ENCODE measurements at places on chromosomes 3 and 15.

- no peak for DNase-seq
Observed at GRCh38 chr3:195208183-195208582, 62.8 kb downstream of the XXYLT1 start.

DNA sequence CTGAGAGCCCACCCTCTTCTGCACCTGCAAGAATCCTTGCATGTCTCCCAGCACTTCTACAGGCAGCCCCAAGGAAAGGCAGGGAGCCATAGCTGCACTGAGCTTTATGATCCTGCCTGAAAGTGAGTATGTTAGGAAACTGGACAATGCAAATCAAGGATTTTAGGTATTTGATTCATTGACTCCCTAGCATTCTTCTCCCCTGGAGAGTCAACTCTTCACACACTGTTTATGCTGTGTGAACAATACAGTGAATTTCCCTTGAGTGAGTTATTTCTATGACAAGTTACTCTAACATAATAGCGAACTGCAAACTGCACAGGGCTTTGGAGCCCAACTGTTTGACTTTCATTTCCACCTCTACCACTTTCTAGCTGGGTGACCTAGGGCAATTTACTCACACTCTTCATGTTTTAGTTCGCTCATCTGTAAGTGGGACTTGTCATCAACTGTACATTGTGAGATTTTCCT lies 96.0 kb upstream of the PHLDB2 start:
- no peak for DNase-seq

DNA sequence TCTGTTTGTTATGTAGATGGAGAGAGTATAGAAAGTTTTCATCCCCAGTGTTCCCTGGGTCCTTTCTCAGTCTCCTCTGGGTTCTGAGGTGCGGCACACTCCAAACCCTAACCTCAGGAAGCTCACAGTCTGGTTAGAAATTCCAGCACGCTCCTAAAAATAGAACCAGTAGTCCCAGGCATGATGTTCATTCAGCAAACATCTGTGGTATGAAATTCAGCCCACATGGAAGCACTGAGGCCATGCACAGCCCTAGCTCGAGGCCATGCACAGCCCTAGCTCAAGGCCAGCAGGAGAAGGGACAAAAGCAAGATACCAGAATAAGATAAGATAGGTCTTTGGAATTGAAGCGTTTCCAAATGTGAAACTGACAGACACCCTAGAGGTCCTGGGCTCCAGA lies 82.3 kb upstream of the OXTR start:
- peak; percentile 95 for DNase-seq

DNA sequence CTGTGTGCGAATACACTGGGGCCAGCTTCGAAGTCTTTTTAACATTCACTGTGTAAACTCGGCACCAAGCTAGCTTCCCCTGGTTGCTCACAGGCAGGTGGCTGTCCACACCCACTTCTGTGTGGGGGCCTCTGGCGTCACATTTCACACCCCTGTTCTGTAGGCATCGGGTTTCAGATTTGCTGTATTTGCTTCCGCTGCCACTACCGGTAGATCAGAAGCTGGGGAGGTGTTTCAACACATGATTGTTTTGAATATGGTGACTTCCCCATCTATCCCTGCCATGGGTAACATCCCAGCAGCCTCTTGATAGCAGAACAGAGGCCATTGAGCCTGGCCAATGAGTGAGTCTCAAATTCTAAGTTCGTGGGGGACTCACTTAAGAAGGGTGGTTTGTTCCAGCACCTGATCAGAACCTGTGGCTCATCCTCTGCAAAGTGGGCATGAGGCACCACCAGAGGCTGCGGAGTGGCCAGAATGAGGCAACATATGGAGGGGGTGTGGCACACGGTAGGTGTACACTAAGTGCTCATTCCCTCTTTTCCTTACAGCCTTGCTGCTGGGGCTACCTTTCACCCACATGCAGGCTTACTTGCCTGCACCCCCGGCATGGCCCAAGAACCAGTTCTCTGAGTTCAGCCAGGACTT lies 61.5 kb downstream of the IQSEC1 start:
- no peak for DNase-seq

GRCh38 chr3:14376348-14377043 lies 25.9 kb upstream of the SLC6A6 start:
- no peak for DNase-seq

GRCh38 chr3:58621086-58621830 lies 44.1 kb upstream of the FAM107A start:
- DNase-seq: no peak

DNA sequence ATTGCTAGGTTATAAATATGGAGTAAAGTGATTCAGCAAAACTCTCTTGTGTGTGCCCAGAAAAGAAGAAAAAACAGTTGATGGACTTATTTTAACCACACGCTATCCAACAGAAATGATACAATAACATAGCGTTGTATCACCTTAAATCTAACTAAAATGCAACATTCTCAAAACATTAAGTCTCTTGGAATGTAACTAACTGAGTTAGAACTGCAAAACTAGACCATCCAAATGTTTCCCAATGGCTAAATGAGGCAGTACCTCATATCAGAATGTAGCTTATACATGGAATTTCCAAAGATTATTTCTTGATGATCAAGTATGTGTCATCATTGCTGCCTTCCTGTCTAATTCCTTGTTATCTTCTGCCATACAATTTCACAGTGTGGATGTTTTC lies 187.9 kb downstream of the CNTN3 start:
- DNase-seq: peak; percentile 70

DNA sequence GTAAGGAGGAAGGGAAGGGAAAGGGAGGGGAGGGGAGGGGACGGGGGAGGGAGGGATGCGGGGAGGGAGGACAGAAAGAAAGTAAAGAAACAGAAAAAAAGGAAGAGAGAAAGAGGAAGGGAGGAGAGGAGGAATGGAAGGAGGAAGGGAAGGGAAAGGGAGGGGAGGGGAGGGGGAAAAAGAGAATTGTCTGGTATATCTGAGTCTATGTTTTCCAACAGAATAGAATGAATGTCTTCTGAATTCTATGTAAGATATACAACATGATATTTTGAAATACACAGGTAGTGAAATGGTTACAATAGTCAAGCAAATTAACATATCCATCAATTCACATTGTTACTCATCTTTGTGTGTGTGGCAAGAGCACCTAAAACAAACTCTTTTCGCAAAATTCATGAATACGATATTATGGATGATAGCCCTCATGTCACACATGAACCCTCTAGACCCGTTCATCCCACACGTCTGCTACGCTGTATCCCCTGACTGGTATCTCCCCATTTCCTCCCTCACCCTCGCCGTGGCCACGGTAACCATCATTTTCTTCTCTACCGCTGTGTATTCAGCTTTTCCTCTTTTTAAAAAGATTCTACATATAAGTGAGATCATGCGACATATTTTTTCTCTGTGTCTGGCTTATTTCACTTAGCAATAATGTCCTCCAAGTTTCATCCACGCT lies 168.9 kb downstream of the XXYLT1 start:
- DNase-seq: no peak

DNA sequence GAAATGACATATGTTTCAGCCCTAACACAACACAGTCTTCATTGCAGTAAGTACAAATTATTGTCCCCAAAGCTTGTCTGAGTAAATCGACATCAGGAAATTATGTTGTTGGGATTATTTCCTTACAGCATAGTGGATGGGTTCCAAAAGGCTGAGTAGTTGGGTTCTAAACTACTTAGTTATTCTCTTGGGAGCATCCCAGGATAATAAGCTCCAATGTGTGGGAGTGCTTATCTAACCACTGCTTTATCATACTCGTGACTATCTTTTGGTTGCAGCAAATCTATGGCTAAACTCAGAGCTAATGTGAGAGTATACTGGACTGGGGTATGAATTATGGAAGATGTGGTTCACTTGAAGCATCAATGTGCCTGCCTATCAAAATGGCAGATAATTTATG lies 128.5 kb downstream of the RBMS3 start:
- peak; percentile 52 for DNase-seq

- DNase-seq: no peak
Observed at GRCh38 chr3:13176445-13176844, 103.2 kb upstream of the IQSEC1 start.

DNA sequence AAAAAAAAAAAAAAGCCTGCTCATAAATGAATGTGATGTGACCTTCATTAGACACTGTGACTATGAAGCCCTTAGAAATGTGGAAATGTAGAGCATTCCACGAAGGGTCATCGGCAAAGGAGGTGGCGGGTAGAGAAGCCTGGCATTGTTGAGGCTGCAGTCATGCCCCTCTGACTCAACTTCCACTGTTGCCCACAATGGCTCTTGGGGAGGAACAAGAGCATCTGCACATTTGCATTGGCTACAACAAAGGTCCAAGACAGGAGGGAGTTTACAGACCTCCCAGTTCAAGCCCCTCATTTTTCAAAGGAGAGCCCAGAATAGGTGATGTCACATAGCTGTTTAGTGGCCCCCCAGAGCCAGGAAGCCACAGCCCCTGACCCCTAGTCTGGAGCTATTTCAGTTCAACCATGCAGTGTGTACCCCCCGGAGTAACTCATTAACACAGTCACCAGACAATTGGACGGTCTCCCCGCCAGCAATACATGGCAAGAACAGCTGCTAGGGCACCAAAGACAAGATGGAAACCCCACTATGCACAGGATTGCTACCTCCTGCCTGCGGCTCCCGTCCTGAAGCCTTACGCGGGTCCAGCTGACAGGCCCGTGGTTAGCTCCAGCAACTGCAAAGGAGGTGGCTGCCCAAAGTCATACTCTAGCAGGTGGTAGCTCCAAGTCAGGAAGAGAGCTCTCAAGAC lies 56.2 kb downstream of the SH3BP5 start:
- peak; percentile 38 for DNase-seq

DNA sequence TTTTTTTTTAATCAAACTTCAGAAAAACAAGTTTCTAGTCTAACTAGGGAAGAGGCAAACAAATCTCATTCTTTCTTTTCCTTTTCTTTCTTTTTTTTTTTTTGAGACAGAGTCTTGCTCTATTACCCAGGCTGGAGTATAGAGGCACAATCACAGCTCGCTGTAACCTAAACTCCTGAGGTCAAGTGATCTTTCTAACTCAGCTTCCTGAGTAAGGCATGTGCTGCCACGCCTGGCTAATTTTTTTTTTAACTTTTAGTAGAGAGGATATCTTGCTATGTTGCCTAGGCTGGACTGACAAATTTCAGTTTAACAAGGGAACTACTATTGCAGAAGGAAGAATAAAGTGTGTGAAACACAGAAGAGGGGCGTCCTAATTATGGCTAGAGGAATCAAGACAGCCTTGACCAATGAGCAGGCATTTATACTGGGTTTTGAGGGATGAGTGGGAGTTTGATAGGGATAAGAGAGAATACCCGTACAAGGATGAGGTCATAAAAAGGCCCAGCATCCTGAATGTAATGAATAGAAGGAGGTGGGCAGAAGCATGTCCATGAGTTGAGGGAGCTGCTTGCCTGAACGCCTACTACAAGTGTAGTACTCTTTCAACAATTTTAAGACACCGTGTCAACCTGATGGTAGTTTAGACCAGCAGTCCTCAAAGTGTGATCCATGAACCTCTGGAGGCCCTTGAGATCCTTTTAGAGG lies 6.7 kb upstream of the ZFAND6 start:
- no peak for DNase-seq

- peak; percentile 63 for DNase-seq
Observed at GRCh38 chr15:57505056-57505715, 86.5 kb upstream of the MYZAP start.

DNA sequence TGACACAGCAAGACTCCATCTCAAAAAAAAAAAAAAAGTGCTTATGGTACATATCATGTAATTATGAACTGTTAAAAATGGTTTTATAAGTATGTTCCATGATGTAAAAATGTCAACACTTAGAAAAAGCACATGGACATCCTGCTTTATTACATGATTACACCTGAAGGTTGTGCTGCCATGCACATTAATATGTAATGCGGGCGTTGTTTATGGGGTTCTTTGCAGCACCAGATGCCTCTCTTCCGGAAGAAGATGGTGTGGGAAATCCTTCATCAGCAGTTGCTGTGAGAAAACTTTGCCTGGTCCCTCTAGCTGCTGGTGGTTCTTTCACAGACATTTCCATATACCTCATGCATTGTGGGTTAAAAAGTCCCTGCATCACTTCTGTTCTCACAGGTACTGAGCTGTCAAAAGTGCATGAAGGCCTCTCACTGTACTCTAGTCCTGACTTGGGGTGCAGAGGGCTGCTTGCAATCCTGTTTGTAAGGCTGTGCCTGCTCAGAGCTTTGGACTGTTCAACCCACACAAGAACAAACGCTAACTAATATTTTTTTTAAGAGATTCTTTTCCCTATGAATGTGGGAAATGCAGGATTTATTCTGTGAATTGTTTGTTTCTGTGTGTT lies 43.6 kb downstream of the SENP2 start:
- no peak for DNase-seq

DNA sequence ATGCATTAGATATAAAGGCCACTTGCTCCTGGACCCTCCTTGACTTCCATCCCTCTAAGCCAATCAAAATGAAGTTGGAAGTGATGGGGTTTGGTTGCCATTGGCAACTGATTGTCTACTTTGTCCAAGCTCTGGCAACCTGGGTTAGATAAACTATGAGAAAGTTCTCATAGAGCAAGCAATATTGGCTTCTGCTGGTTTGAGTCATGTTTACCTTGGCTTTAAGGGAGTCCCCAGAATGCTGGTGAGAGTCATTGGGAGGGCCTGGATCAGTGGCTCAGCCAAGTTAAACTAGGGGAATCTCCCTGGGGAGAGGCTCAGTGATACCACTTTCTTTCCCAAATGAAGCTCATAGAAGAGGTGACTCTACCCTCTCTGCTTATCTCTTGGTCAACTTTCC lies 176.3 kb upstream of the ROPN1 start:
- DNase-seq: peak; percentile 56

DNA sequence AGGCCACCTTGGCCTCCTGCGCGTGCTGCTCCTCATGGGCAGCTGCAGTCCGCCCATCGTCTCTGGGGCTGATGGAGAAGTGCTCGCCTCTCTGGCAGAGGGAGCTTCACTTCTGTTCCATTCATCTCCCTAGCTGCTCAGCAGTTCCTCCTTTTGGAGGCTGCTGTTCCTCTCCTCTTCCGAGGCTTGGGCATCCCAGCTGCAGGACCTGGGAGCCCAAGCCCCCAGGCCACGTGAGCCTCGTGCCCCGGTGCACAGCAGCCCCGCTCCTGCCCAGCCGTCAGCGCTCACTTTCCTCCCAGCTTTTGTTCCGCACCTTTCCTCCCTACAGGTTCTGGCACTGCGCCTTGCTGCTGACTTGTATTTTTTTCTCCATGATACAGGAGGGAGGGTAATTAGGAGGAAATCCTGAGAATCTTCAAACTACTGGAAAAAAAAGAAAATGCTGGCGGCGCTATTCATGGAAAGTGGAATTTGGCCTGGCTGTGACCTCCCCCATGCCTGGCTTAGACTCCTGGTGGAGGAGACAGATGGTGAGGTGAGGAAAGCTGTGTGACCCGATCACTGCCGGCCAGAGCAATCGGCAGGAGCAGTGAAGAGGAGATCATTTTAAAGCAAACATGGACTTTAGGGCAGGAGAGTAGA lies 210.1 kb downstream of the CHST2 start:
- peak; percentile 25 for DNase-seq

DNA sequence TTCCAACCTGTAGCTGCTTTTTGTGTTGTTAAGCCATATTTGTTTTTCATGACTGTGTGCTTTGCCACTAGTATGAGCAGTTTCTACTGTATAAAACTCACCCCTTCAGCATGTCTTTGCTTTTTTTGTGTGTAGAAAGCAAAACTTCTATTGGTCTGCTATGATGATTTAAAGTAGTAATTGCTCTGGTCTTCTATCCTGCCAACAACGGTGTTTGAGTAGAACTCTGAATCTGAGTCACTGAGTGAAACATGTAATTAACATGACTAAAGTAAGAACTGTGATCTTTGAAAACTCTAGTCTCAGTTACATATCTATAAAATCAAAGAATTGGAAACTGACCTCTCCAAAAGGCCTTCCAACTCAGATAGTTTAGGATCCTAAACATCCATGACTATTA lies 133.6 kb downstream of the TPRG1 start:
- peak; percentile 28 for DNase-seq
